ENCODE measurements at places on chromosomes 16 and 17.

DNA sequence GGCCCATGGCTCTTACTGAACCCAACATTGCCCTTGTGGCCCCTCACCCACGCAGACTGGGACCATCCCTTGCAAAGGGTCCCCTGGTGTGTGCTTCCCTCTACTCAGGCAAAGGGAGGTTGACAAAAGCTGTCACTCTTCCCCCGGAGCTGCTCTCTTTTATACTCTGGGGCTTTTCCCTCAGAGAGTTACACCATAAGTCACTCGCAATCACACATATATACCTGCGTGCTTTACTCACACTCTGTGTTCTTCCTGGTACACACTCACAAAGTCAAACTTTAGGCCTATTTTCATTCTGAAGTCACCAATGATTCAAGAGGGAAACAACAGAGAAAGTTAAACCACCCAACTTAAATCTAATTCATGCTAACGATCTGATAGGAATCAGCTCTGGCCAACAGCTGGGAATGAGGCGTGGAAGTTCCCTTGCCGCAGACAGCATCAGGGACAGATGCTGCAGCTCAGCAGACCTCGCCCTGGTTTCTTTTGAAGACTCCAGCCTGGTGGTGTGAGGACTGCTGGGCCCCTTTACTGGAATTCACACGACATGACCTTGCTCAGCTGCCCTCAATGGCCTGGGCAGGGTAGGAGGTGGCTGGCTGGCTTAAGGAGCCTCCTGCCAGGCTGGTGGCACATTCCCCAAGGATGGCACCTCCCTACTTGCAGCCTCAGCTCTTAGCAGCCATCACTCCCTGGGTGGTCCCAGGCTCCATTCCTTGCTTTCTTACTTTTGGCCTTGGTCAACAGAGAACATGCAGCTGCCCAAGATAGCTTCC, 27.3 kb downstream of the HIC1 start:
- DNase-seq, result no peak

- DNase-seq, result no peak
Measured at GRCh38 chr17:49964303-49964768, 4.7 kb upstream of the DLX4 start.

DNA sequence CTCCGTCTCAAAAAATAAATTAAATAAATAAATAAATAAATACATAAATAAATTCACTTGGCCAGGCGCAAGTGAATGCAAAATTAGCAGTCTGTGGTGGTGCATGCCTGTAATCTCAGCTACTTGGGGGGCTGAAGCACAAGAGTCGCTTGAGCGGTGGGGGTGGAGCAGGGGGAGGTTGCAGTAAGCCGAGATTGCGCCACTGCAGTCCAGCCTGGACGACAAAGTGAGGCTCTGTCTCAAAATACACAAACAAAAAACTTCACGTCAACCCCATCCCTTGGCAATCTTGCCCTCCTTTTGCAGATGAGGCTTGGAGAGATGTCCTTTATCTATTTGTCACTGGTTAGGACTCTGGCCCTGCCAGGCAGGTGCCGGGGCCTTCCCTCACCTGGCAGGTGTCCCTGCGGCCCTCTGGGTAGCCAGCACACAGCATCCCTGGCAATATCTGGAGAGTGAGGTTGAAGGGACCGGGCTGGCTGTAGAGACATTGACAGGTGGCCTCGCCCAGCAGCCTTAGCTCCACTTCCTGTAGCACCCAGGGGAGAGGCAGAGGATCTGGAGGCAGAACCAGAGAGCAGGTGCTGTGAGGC, 4.4 kb downstream of the PRSS36 start:
- DNase-seq, result no peak

DNA sequence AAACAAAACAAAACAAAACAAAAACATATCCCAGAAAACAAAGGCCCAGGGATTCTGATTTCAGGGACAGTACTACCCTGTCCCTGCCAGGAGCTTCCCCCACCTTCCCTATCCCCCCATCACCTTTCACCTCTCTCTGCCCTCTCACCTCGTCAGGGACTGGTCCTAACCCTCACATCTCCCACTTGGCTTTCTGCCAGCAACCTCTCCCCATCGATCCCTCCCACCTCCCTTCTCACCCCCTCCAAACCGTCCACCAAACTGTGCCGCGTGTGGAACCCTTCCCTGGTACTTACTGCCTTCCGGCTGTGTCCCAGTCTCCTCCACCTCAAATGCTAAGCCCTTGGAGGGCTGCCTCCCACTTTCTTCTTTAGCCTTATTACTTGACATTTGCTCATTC, 36.4 kb downstream of the TMEM186 start:
- no peak for DNase-seq

GRCh38 chr17:814371-814770, 32.2 kb downstream of the MRM3 start:
- no peak for DNase-seq

DNA sequence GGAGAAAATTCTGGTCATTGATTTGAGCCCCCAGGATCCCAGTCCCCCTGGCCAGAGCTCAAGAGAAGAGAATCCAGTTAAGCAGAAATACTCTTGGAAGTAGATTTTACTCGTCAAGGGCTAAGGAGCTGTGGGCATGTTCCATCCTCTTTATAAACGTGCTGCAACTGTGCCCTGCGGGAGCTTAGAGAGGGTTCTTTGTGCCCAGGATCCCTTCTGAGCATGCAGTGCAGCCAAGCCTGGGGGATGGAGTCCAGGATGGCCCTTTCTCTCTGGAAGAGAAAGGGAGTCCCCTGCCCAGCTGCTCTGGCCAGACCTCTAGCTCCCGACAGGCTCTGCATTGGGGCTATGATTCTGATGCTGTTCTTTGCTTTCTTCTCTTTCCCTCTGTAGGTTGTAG, 9.5 kb upstream of the LGALS9 start:
- no peak for DNase-seq

DNA sequence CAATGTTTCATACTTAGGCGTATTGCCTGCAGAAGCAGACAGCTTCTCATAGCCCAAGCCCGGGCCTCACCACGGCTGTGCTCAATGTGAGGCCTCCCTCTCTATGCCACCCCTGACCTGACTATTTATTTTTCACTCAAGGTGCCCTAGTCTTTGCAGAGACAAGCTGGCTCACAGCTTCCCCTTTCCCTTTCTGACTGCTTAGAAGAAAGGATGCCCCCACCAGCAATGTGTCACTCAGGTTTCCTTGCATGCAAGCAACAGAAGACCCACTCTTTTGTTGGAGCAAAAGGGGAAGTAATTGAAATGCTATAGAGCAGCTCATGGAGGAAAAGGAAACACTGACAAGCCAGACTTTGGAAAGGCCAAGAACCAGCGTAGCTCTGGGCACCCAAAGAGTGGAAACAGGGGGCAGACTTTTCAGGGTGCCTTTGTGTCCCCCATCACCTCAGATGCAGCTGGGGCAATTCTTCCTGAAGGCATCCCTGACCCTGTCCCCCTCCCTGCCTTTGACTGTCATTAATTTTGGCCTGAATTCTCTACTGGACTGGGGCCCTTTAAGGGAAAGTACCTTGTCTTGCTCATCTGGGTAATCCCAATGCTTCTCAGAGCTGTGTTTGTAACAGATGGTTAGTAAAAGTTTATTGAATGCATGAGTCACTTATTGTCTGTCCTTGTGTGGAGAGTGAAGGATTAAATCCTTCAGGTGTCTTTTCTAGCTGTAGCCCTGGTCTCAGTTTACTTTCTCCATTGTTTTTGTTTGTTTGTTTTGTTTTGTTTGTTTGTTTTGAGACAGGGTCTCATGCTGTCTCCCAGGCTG, 17.8 kb downstream of the RGS9 start:
- DNase-seq, result no peak

DNA sequence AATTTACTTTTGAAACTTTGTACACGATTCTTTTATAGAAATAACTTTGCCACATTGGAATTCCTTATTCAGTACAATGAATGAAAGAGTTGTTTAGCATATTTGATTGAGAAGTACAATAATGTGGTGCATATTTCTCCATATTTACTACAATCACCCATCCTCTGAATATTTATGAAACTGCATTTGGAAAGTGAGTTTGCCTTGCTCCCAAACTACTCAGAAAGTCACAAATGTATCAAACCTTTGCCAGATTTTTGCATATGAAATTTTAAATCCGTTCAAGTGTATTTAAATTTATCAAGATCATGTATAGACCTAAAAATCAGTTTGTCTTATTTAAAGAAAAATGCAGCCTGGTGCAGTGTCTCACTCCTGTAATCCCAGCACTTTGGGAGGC, 148.7 kb downstream of the CDH11 start:
- no peak for DNase-seq

DNA sequence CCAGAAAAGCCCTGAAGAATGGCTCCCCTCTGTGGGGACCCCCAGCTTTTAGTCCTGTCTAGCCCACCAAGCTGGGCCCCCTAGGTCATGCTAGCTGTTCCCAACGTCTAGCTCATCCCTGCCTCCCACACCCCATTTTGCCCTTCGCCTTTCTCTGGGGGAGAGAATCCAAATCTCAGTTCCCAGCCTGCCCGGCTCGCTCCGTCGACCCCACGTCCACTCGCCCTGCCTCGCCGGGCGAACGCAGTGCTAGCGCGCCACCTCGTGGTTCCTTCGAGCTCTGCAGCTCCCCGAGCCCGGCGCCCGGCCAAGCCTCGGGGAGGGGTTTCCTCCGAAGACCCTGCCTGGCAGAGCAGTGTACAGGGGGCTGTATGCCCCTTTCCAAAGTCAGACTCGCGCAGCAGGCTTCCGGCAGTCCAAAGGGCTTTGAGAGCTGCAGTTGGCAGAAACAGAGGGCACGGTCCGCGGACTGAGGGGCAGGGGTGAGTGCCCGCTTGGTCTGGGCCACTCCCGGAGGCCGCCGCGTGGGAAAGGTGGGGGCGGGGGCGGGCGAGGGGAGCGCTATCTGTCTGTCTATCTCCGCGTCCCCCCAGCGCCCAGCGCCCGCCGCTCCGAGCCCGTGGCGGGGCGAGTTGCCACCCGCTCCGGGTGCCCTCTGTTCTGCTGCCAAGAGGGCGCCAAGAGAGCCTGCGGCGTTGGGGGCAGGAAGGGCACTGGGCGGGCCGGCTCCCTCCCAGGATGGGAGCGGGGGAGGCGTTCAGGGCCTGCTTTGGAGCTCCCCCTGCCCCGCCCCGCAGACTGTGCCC, 1.7 kb upstream of the DLX3 start:
- DNase-seq, result no peak

DNA sequence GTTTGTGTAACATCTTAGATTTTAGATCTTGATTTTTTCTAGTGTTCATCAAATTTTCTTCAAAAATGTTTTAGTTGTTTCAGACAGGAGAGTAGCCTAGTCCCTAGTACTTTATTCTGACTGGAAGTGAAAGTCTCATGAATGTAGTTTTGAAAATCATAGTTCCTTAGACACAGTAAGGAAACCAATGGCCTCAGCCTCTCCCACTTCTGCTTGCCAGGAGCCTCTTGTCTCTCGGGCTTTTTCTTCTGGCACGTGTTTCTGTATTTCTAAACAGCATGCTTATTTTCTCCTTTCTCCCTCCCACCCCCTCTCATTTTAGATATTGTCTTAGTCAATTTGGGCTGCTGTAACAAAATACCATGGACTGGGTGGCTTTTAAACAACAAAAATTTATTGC, 9.8 kb downstream of the SLFN5 start:
- DNase-seq, result no peak

- DNase-seq, result no peak
Measured at GRCh38 chr17:40373999-40374398, 9.5 kb upstream of the GJD3 start.

DNA sequence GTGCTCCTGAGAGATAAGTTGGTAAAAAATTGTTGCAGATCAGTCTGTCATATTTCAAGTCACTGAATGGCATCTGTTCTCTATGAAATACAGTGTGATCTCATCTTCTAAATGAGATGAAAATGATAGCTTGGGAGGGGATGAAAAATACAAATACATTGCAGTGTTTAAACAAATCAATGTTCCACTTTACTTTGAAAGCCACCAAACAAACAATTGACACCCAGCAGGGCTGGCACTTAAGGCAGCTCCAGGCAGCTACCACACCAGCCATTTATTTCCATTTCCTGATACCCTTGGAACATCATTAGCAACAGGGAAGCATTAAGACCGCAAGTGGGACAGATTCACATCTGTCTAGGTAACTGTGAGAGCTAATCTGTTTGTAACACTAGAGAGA, 827.6 kb upstream of the KIF2B start:
- DNase-seq, result no peak

GRCh38 chr16:70670175-70670574, 15.7 kb downstream of the MTSS2 start:
- DNase-seq, result no peak

GRCh38 chr17:61420745-61421398, 21.2 kb downstream of the TBX2 start:
- DNase-seq, result no peak

DNA sequence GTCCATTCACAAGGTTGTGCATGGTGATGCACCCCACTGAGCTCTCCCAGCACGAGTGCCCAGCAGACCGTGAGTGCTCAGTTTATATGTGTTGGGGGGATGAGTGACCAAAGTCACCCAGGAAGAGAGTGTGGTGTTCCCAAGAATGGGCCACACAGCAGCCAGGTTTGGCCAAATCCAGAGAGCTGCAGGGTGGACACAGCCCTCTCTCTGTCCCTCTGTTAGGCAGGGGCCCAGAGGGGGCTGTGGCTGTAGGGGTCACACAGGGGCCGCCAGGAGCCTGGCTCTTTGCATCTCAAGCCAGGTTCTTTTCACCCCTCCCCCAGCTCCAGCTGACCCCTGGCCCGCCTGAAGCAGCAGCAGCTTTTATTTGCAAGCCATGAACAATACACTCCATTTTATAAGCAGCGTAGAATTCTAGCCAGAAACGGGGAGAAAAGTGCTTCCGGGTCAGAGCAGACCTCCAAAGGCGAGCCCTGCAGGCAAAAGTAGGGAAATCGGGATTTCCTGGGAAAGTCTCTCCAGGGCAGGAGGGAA, 13.3 kb downstream of the COTL1 start:
- no peak for DNase-seq

DNA sequence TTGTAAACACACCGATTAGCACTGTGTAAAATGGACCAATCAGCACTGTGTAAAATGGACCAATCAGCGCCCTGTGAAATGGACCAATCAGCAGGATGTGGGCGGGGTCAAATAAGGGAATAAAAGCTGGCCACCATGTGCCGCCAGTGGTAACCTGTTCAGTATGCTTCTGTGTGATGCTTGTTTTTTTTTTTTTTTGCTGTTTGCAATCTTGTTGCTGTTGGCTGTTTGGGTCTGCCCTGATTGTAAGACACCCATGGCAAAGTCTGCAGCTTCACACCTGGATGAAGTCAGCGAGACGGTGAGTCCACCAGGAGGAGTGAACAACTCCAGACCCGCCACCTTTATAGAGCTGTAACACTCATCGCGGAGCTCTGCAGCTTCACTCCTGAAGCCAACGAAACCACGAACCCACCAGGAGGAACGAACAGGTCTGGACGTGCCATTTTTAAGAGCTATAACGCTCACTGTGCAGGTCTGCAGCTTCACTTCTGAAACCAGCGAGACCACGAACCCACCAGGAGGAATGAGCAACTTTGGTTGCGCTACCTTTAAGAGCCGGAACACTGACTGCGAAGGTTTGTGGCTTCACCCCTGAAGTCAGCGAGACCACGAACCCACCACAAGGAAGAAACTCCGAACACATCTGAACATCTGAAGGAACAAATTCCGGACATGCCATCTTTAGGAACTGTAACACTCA, 85.0 kb upstream of the MED9 start:
- DNase-seq, result no peak

All from esophagus squamous epithelium (tissue), 5 donors.